ENCODE measurements at places on chromosomes 13 and 19. TPM values are rescaled to one million over a fixed set of nuclear protein-coding genes. Genes with fewer than 3 reads are reported as not detected.

DNA sequence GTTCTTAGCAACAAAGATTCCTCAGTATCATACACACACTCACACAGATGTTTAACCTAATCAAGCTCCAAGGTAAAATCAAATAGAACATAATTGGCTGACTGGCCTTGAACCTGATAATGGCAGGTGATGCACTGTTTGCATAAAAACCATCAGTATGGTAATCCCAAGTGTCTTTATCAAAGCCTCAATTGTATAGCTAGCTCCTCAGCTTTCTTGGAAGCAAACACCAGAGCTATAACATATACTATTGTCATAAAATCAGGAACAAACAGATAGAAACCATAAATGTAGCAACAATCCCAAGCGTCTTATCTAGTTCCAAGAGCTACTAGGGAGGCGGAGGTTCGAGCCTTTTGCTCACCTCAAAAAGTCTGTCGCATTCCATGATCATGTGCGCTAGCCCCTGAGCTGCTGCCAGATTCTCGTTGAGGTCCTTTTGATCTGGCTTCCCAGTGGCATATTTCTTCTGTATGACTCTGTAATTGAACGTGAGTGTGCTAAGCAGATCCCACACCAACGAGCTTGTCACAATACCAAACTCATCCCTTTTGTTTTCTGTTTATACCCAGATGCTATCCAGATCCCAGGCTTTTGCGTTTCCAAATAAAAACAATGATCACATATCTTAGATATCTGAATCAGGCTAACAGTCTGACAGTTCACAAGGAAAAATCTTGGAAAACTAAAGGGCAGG lies 95.3 kb downstream of the KL start:
- no peak for DNase-seq

Gene CCDC70
- total RNA-seq: not detected

GRCh38 chr13:52399046-52399445 lies 6.9 kb downstream of the THSD1 start:
- DNase-seq: no peak

Gene NANOS3
- total RNA-seq: 1.6 TPM

DNA sequence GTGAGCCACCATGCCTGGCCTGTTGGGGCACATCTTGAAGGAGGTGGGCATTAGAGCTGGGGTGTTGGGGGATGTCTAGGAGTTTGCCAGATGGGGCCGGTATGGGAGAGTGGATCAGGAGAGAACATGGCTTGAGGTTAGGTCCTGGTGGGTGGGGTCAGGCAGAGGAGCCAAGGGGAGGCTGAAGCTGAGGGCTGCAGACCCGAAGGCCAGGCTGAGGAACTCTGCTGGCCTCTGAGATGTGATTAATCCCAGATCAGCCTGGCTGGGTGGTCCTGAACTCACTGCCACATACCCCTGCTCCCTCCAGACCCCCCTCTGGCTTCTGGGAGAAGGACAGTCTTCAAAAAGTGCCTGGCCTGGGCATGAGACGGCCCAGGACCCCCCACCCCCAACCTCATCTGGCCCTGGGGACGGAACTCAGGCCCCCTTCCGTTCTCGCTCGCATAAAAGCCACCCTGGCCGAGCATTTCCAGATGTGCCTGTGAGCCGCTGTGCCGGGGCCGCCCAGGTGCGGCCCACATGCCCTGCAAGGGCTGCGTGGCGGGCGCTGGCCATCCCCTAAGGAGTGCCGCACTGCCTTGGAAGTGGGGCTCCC lies 2.7 kb downstream of the FSTL3 start:
- no peak for DNase-seq

DNA sequence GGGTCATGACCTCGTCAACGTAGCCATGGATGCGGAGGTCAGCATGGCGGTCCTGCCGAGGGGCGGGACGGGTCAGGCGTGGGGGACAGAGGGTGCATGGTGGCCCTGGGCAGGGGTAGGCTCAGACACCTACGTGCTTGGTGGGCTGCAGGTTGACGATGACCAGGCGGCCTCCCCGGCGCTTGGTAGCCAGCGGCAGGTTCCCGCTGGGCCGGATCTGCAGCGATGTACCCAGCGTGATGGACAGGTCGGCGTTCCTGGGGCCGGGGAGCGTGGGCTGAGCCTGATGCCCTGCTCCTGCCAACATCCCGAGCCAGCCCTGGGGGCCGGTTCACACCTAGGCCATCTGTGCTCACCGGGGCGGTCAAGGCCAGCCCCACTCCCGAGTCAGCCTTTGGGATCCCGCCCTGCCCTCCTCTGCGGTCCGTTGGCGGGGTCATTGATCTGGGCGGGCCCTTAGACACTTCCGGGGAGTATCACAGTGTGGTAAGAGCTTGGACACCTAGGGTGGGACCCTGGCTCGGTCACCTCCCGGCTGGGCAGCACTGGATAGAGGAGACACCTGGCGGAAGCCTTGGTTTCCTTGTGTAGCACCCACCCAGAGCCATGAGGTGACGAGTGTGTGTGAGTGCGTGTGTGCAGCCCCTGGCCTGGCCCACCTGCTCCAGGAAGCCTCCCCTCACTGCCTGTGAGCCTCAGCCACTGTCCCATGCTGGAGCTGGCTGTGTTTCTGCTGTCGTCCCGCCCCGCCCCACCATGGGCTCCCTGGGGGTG lies 7.3 kb downstream of the SIRT6 start:
- DNase-seq: no peak

GRCh38 chr19:54477650-54478049 lies 4.6 kb upstream of the CDC42EP5 start:
- no peak for DNase-seq

GRCh38 chr13:66984241-66984640 lies 245.9 kb downstream of the PCDH9 start:
- no peak for DNase-seq

DNA sequence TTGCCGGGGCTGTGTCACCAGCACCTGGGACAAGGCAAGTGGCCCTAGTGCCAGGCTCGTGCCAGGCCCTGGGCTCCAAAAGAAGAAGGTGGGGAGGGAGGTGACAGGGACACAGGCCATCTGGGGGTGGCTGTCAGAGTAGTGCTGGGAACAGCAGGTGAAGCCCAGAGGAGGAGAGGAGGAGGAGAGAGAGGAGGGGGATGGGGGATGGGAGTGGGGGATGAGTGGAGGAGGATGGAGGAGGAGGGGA lies 18.7 kb downstream of the LSM4 start:
- DNase-seq: no peak

DNA sequence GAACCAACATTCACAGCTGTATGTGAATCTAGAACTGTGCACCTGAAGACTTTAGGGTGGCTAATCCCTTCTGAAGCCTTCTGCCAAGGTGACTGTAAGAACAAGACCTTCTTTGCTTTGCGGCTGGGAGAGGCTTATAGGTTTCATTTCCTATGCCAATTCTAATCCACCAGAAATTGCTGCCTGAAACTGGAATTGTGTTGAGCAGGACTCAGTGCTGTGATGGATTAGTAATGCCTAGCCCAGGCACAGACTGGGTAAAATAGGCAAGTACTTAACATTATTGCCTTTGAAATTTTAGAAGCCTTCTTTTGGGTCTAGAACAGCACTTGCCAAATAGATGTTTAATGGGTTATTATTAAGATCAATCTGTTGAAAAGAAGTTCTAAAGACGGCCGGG lies 11.5 kb downstream of the SLC25A23 start:
- DNase-seq: no peak

Gene LENG8
- 157 TPM for total RNA-seq

Gene CACNG6
- 0.77 TPM for total RNA-seq

Gene AMER2
- total RNA-seq: 4.1 TPM

Gene ABHD8
- total RNA-seq: 8.1 TPM

- DNase-seq: no peak
These were observed 110.7 kb upstream of the UQCRFS1 start for GRCh38 chr19:29323440-29324290.

DNA sequence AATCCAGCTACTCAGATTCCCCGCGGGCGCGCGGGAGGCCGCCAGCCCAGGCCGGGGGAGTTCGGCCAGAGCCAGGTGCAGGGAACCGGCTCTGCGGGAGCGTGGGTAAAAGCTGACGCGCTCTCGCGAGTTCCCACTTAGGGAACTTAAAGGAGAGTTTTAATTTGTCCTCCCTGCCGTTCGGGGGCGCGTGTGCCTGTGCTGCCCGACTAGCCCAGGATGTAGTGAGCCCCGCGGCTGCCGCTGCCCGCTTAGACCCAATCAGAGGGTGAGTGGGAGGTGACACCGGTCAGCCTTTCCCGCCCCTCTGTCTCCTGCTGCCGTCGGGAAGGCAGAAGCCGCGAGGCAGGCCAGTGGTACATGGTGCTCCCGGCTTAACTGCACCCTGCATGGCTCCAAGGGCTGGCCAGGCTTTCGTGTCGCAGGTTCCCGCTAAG lies 36.0 kb upstream of the NEK3 start:
- DNase-seq: no peak

- DNase-seq: no peak
These were observed 8.4 kb downstream of the IGFL3 start for GRCh38 chr19:46116121-46116520.

DNA sequence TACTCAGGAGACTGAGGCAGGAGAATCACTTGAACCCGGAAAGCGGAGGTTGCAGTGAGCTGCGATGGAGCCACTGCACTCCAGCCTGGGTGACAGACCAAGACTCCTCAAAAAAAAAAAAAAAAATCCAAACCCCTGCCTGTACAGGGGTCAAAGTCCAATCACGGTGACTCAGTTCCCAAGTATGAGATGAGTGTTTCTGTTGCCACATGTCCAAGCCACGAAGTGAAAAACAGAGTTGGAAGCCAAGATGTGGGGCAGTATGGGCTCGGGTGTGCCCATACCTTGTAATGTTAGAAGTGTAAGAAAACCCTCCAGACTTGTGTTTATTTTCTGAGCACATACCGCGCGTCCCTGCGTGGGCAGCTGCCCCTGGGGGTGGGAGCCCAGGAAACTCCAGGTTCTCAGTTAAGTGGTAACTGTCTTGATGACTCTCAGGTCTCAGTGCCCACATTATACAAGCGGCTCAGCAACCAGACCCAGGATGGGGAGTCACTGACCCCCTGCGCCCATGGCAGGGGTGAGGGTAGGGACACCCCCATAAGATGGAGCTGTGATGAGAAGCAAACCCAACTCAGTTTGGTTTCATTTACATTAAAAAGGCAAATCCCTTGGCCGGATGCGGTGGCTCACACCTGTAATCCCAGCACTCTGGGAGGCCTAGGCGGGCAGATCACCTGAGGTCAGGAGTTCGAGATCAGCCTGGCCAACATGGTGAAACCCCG lies 1.2 kb upstream of the GPX4 start:
- no peak for DNase-seq

Gene PSG2
- total RNA-seq: not detected

- DNase-seq: no peak
These were observed 11.2 kb downstream of the PPP6R1 start for GRCh38 chr19:55247621-55248099.

DNA sequence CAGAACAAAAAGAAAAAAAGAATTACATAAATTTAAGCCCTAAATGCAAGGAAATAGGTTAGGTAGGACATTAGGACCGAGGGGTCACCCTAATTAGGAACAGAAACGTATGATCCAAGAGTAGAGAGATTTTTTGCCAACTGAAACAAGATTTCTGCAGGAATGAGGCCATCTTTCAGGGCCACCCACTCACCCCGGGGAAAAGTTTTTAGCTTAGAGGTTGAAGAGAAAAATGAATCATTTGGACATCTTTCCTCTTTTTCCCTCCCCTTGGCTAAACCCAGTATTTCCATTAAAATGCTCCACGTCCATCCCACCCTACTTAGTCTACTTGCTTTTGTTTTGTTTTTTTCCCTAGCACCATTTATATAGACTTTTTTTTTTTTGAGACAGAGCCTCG lies 10.6 kb upstream of the PNMA8A start:
- no peak for DNase-seq
